Omental fat pad (tissue), 4 donors: ENCODE measurements at places on chromosomes 11 and 22.

- DNase-seq, result no peak
Observed at GRCh38 chr11:6817694-6818093, 18.2 kb upstream of the OR6A2 start.

DNA sequence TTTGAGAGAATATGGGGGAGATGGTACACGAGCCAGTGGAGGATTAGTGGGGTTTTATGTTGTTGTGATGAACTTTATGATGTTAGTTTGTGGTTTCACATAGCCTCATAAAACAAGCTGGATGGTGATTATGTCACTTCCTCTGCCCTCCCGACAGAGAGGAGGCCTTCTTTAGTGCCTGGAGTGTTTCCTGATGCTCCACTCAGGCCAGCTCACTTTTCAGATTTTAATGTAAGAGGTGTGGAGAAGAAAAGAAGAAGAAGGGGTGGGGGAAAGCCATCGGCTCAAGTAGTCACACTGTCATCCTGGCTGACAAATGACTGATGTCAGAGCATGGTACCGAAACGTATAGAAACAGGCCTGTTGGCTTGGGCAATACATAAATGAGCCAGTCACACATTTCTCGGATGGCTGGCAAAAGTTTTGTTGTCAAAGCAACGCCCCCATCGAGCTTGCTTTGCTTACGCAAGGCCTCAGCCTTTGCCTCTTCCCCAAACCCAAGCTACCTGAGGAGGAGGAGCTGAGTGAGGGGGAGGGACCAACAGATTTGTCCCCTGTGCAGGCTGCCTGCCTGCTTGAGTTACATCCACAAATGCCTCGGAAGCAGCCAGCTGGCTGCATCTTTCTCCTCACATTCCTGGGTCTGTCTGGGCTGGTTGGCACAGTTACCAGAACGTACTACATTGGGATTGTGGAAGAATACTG is at the start of gene HEPHL1:
TSS of gene HEPHL1 (plus strand) at position 578 of the 705 bp plus-strand sequence. CDS start at position 593, 15 bp downstream.
- DNase-seq, result no peak

- DNase-seq, result no peak
Observed at GRCh38 chr22:29704528-29705285, 15.1 kb upstream of the CABP7 start.

DNA sequence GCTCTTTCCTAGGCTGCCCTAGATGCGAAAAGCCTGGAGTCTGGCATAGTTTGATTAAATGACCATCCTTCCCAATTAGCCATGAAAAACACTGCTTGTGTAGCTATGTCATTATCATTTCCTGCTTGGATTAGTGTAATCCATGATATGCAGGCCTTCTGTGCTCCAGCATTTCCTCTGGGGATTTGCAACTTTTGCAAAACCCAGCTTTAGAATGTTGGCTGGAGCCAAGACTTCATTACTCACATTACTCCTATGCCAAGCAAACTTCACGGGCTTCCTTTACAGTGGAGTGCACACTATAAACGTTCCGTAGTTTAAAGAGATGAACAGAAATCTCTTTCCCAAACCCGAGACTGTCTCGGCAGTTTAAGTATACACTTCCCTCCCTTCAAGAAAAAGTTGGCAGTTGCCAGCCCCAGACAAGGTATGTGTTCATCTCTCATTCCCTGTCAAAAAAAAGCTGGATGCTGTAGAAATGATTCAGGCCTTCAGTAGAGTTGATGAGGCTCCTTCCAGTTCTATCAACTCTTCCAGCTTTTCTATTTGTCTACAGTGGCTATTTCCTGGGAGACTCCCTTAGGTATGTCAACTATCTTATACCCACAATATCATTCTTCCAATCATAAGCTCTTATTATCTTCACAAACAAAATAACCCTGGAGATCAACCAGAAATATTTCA is 180.0 kb downstream of the MAML2 start:
- no peak for DNase-seq

DNA sequence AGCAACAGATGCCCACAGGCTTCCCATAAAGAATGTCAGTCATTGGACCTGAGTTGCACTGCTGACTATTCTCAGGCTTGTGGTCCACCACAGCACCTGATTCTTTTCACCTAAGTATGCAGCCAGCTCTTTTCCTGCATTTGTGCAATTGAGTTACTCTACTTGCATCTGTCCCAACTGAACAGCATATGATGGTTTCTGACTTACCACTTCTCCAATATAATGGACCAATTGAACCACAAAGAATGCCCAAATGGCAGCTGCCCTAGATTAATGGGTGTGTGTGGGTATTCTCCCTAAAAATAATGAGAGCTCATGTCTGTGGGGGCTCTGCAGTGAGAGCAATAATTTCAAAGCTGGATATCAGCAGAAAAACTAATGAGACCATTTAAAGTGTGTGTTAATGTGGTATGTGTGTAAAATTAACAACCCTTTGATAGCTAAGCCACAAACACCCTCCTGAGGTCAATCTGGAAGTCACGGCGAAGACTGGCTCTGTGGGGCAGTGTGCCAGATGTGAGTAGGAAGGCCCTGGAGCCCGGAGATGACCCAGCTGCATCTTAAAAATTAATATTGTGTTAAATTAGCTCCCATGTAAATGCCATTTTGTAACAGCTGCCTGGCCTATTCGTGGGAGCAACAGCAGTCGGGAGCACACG is 43.8 kb downstream of the SC5D start:
- DNase-seq, result no peak

GRCh38 chr22:27647540-27647939 is 154.0 kb downstream of the MN1 start:
- DNase-seq, result no peak

DNA sequence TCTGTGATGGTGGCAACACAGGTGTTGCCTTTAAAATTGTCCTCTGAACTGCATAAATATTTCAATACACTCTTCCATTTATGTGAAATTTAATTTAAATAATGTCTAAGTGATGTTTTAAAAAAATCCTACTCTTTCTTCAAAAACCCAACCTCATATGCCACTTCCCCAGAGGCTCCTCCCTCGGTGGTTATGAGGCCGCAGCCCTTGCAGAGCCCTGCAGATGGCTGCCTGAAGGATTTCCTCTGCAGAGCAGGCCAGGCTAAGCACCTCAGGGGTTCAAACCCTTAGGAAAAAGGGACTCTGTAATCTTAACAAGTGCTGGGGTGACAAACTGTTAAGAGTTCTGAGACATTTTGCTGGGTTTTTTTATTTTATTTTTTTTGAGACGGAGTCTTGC is 25.2 kb downstream of the MORC2 start:
- no peak for DNase-seq

DNA sequence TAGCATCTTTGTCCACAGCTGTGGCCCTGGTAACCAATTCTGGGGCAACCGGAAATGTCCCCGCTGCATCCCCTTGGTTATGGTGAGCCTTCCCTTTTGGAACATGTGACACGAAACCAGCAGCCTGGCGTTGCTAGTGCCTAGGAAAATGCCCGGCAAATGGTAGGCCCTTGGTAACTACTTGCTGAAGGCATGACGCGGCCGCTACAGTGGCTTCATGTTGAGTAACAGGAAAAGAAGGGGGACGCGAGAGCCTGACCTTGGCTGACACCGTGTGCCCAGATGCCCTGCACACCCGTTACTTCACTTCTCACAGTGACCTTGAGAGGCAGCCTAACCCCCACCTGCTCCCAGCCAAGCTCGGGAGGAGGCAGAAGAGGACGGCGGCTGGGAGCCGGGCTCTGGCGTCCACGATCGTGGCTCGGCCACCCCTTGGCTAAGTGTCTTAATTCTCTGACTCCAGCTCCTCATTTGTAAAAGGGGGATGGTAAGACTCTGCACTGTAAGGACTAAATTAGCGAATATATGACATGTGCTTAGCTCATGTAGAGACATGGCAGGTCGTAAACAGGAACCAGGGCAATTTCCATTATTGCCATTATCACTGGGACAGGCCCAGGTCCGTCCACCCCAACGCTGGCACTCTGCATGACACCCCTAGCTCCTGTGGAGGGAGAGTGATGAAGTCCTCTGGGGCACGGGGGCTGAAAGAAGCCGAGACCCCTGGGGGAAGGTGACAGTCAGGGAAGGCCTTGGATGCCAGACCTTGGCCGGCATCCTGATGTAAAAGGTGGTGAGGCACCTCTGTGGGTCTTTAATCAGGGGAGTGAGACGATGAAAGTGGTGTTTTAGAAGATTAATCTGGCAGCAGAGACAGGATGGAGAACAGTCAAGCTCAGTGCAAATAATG is 18.9 kb downstream of the IFT27 start:
- DNase-seq, result no peak
